ENCODE measurements at places on chromosomes 5 and 9. TPM values are rescaled to one million over a fixed set of nuclear protein-coding genes. Genes with fewer than 3 reads are reported as not detected.

DNA sequence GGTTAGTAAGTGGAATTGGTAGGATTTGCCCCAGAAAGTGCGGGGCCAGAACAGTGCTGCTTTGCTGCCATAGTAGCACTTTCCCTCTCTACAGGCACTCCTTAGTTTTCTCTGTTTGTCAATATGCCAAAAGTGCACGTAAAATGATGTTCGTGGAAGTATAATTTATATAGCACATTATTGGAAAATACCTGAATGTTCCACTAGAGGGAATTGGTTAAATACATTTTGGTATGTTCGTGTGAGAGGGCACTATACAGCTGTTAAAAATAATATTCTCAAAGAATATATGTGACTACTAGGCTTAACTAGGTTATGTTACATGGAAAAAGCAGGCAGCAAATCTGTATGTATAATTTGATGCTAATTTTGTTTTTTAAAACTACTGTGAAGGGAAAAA is 184.0 kb upstream of the GDNF start:
- no peak for DNase-seq

- DNase-seq: peak; percentile 75
Observed at GRCh38 chr9:127741831-127742434, 6.8 kb upstream of the TOR2A start.

DNA sequence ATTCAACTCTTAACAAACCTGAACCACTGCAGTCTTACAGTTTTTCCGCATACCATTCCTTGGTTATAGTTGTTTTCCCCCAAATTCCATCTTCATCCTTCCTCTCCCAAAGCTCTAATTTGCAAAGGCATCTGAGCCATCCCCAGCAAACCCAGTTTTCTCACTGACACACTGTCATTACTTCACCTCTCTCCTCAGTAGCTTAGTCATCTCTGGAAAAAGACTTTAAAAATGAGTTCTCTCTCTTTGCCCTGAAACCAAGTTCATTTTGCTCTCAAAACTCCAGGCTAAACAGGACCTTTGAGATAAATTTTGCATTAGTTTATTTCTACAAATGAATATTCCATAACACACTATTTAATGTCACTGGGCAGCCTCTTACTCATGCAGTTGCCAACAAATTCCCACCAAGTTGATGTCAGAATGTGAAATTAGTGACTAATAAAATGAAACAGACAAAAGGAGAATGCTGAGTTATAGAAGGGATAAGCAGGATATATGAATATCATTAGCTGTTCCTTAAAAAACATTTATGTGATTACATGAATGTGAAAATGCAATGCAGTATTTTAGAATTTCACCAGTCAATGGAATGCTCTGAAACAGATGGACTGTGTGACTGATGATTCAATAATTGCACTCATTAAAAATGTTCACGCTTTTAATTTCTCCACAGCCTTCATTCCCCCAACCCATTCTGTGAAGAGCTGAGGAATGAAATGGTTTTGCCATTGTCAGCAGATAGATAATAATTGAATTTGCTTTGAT is 107.4 kb upstream of the DMAC1 start:
- no peak for DNase-seq

GRCh38 chr5:111769541-111769940 is 12.5 kb upstream of the NREP start:
- no peak for DNase-seq

Gene CD72
- 2.0 TPM for total RNA-seq

- no peak for DNase-seq
Observed at GRCh38 chr9:36679710-36680109, 107.0 kb downstream of the MELK start.

DNA sequence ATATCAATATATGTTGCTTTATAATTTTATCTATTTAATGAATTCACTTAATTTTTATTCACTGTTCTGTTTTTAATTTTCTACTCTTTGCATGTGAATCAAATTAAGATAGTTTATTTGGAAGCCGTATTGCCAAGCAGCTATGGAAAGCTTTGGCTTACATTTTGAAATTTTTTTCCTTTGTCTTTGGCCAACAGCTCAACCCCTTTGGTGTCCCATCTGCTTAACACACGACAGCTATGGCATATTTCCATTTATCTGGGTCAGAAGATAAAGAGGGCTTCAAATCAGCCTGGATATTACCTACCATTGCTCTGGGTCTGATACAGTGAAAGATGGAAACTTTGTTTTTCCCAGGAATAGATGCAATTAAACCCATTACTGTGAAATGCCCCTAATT is 201.0 kb downstream of the WDR70 start:
- DNase-seq: no peak

GRCh38 chr5:82765765-82766164 is 311.4 kb downstream of the TMEM167A start:
- DNase-seq: no peak

DNA sequence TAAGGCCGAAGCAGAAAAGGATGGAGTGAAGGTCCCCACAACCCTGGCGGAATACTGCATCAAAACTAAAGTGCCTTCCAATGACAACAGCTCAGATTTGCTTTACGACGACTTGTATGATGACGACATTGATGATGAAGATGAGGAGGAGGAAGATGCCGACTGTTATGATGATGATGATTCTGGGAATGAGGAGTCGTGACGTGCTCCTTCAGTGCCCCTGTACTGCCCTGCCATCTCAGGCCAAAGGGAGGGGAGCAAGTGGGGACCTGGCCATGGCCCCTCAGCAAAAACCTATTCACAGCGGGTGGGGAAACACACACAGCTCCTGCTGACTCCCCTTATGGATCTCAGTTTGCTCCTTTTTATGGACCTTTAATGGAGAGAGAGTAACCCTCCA is 100.1 kb downstream of the UBE2R2 start:
- DNase-seq: no peak

Gene GPX8
- 178 TPM for total RNA-seq

GRCh38 chr5:83003791-83004190 is 73.4 kb downstream of the TMEM167A start:
- DNase-seq: no peak

GRCh38 chr5:23014266-23014665 is 161.1 kb upstream of the CDH12 start:
- DNase-seq: no peak

Gene SCAI
- 6.3 TPM for total RNA-seq

DNA sequence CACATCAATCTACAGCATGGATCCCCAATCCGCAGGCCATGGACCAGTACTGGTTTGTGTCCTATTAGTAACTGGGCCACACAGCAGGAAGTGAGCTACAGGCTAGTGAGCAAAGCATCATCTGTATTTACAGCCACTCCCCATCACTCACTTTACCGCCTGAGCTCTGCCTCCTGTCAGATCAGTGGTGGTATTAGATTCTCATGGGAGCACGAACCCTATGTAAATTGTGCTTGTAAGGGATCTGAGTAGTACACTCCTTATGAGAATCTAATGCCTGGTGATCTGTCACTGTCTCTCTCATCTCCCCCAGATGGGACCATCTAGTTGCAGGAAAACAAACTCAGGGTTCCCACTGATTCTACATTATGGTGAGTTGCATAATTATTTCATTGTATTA is 212.7 kb upstream of the FAM174A start:
- DNase-seq: no peak

Gene C1QTNF3
- total RNA-seq: 7.4 TPM

Gene POU5F2
- total RNA-seq: 1.3 TPM

- no peak for DNase-seq
Observed at GRCh38 chr5:125987677-125988255, 435.4 kb upstream of the GRAMD2B start.

Gene CCDC192
- total RNA-seq: not detected

DNA sequence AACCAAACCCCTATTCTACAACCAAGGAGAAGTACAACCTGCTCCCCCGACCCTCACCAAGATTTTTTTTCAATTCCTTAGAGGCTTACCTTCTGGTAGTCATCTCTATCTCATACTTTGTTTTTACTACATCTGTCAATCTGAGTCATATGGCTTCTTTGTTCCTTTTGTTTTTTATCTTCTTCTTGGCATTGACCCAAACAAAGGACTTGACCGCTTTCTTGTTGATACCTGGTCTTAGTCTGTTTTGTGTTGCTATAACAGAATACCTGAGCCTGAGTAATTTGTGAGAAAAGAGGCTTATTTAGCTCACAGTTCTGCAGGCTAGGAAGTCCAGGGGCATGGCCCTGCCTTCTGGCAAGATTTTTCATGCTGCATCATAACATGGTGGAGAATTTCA is 352.7 kb downstream of the MLLT3 start:
- DNase-seq: no peak

Gene KIF2A
- total RNA-seq: 60.5 TPM

Gene GABRA1
- total RNA-seq: 0.16 TPM
